ENCODE measurements at places on chromosomes 11 and 22.

DNA sequence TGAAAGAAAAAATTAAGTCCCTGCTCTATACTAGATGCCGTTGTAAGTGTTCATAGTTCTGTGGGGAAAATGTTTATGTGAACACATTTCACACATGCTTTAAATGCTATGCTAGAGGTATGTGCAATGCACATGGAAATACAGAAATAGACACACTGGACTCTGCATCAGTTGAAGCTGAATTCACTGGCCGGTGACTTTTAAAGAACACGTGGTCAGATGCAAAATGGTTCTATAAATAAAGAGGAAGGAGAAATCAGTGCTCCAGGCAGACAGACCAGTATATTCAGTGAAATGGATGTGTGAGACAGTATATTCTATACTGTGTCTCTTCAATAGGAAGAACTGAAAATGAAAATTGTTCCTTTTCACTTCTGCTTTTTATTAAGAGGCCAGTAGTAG, 29.9 kb downstream of the TRPC6 start:
- DNase-seq: peak; percentile 63

DNA sequence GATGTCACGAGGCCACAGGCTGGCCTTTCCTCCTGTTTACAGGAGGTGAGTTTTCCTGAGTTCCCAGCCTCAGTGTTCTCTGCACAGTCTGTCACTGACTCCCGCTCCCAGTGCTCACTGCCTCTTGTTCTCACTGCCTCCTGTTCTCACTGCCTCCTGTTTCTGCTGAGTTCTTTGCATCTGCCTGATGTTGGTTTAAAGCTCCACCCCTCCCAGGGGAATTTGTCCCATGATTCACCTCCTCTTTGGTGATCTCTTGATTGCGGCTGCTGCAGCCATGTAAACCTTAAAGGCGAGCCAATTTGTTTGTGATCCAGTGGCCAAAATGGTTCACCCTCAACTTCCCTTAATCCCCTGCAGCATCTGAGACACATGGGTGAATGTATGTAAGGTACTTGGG, 6.0 kb upstream of the TUBA8 start:
- DNase-seq: no peak

GRCh38 chr11:69916806-69917387, 97.7 kb upstream of the FGF3 start:
- DNase-seq: no peak

- DNase-seq: no peak
Observed at GRCh38 chr22:44917372-44918165, 92.2 kb downstream of the PHF21B start.

GRCh38 chr11:20342347-20343141, 21.0 kb upstream of the HTATIP2 start:
- DNase-seq: no peak

- DNase-seq: no peak
Observed at GRCh38 chr11:44596525-44597276, 31.2 kb downstream of the CD82 start.

DNA sequence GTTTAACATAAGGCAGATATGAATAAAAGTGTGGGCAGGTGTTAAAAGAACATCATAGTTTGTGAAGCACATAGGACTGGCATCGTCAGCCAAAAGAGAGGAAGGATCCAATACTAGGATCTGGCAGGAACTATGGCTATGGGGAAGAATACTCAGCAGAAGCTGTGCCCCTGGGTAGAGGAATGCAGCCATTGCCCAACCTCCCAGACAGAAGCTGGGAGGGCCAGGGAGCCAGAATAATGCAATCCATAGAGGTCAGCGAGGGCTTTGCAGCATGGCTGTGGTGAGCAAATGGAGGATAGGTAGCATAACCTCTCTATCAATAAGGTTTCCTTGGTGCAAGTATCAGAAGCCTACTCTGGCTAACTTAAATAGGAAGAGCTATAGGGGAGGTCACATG, 11.7 kb upstream of the CSTF3 start:
- DNase-seq: peak; percentile 69

- DNase-seq: no peak
Observed at GRCh38 chr11:133947321-133947756, 9.4 kb downstream of the IGSF9B start.

GRCh38 chr11:19672586-19673206, 39.9 kb upstream of the NAV2 start:
- DNase-seq: peak; percentile 58

GRCh38 chr11:44797886-44798606, 71.3 kb downstream of the TSPAN18 start:
- DNase-seq: no peak

DNA sequence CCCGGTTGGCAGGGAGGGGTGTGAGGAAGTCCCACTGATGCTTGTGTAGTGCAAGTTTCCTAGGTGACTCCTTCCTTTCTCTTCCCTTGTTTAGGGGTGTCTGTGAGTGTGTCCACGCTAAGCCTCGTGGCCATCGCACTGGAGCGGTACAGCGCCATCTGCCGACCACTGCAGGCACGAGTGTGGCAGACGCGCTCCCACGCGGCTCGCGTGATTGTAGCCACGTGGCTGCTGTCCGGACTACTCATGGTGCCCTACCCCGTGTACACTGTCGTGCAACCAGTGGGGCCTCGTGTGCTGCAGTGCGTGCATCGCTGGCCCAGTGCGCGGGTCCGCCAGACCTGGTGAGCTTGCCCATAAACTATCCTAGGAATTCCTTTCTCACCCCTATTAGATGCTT, 10.4 kb downstream of the CCKBR start:
- DNase-seq: no peak

GRCh38 chr22:27671413-27671935, 130.1 kb downstream of the MN1 start:
- DNase-seq: no peak

- DNase-seq: no peak
Observed at GRCh38 chr22:46064228-46064965, 85.9 kb upstream of the PPARA start.

- DNase-seq: no peak
Observed at GRCh38 chr11:3735827-3736226, 61.5 kb downstream of the NUP98 start.

DNA sequence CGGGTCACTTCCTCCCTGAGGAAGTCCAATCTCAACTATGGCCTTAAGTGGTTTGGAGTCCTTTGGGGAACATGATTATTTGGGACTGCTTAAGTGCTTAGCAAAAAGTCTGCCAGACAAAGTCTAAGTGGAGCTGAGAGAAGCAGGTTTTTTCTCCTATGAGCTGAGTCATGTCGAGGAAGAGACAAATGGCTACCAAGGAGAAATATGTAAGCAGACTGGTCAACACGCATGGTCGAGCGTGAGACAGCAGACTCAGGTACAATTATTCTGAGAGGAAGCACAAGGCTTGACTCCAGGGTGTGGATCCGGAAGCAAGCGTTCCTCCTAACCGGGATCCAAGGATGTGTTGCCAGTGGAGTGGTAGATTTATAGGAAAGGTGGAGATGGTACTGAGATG, 30.6 kb downstream of the UBASH3B start:
- no peak for DNase-seq

All from inflammatory macrophage (primary cell).